ENCODE measurements at places on chromosomes 3 and 15.

DNA sequence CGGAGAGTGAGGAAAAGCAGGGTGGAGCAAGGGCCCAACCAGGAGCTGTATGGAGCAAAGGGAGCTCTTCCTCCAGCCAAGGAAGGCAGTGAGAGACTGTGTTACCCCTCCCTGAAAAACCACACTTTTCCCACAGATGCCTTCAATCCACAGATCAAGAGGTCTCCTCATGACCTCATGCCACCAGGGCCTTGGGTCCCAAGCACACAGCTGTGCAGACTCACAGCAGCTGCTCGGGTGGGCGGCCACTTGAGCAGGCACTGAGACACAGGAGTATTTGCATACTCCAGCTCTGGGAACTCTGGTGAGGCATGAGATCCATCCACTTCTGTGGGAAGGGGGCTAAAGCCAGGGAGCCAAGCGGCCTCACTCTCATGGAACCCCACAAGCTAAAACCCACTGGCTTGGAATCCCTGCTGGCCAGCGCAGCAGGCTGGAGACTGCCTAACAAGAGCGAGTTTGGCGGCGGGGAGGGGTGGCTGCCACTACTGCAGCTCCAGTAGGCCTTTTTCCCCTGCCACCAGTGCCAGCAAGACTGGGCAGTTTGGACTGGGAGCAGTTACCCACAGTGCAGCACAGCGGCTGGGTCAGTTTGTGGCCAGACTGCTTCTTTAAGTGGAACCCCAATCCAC, 880.6 kb upstream of the ARPP21 start:
- ATAC-seq: no peak

GRCh38 chr15:63048115-63048775, 5.7 kb downstream of the TPM1 start:
- peak; percentile 93 for ATAC-seq

GRCh38 chr3:72591522-72592421, 256.5 kb downstream of the SHQ1 start:
- ATAC-seq: peak; percentile 82

GRCh38 chr3:171494457-171495109, 34.4 kb upstream of the TNIK start:
- ATAC-seq: no peak
